Activated naive CD4-positive, alpha-beta T cell (primary cell): ENCODE measurements at places on chromosomes 7 and 10.

DNA sequence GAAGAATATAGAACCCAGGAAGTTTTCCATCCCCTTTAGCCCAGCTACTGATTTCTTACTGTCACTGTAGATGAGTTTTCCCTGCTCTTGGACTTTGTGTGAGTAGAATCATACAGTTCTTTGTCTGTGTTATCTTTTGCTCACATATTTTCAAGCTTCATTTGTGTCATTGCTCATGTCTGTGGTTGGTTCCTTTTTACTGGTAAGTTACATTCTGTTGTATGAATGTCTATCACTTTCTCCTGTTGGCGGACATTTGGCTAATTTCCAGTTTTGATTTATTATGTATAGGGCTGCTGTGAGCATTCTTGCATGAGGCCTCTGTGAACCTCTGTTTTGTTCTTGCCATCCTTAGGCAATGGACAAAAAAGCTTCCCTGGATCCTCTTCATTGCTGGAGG lies 5.3 kb downstream of the GLRX3 start:
- no peak for DNase-seq

GRCh38 chr7:127953423-127954356 lies 77.5 kb downstream of the LRRC4 start:
- no peak for DNase-seq

GRCh38 chr7:130386876-130387275 lies 6.6 kb downstream of the CPA1 start:
- no peak for DNase-seq

GRCh38 chr10:122363722-122364463 lies 10.6 kb upstream of the PLEKHA1 start:
- DNase-seq: no peak

GRCh38 chr7:114468844-114469243 lies 54.2 kb downstream of the FOXP2 start:
- no peak for DNase-seq

DNA sequence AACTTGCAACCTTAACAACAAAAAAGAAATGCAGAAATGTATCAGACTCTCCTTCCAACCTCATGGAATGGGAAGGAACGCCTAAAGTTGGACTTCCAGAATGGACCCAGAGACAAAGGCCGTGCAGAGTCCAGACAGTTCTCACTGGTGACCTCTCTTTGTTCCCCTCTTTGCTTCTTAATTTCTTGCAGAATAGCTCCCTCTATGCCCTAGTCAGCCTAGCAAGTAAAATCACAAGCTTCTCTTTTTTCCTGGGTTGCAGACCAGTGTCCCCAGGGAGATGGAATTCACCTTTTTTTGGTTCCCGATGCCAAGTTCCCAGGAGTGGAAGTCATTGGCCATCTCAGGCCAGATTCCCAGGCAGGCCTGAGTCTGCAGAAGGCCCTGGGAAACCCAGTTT lies 278.0 kb downstream of the CCSER2 start:
- no peak for DNase-seq

GRCh38 chr10:11335167-11335652 lies 276.2 kb downstream of the USP6NL start:
- DNase-seq: no peak

GRCh38 chr10:43373461-43373860 lies 2.0 kb downstream of the FXYD4 start:
- DNase-seq: no peak

GRCh38 chr7:2909043-2909442 lies 64.9 kb upstream of the GNA12 start:
- DNase-seq: no peak

GRCh38 chr7:22969010-22969431 lies 44.9 kb downstream of the HYCC1 start:
- no peak for DNase-seq

- DNase-seq: no peak
Observed at GRCh38 chr7:35758421-35758820, 42.4 kb upstream of the SEPTIN7 start.

GRCh38 chr10:109875828-109876821 lies 47.2 kb downstream of the XPNPEP1 start:
- no peak for DNase-seq
